ENCODE measurements at places on chromosomes 5 and 9.
A peak's percentile ranks its signal among the peaks of the same experiment; 100 is the strongest.

GRCh38 chr9:10612641-10613398 is at the start of gene PTPRD:
TSS of gene PTPRD (minus strand) at chr9:10613002.
- DNase-seq = no peak
- H3K4me1 ChIP-seq = no peaks in the 10 kb centered on the region
- H3K27ac ChIP-seq = no peak within 1 kb of the TSS
- peak within 1 kb of the TSS; percentile 25 for H3K4me3 ChIP-seq

- H3K27ac ChIP-seq = no peak overlapping the region
- H3K4me1 ChIP-seq = no peaks in the 10 kb centered on the region
- H3K4me3 ChIP-seq = no peak overlapping the region
- H3K36me3 ChIP-seq = no peaks in the 10 kb centered on the region
Observed at GRCh38 chr5:123244458-123244857, 155.4 kb downstream of the PRDM6 start.

DNA sequence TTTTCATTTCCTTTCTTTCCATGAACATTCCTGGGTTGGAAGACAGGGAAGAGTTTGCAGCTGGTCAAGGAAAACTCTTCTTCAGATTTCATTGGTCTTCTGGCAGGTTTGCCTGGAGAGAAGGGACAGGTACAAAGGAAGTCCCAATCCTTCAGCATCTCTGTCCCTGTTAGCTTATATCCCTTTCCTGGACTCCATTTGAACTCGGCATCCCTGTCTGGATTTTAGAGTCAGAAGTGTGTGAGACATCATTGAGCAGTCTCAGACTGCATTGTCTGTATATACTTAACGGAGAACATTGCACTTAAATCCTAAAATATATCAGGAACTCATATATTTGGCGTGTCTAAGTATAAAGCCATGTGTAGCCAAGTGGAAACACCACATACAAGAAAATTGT is 54.9 kb downstream of the ADGRV1 start:
- H3K27me3 ChIP-seq = peaks cover 25% of the 10 kb centered on the region
- no peaks in the 10 kb centered on the region for H3K36me3 ChIP-seq
- DNase-seq = no peak
- no peak overlapping the region for H3K4me3 ChIP-seq

DNA sequence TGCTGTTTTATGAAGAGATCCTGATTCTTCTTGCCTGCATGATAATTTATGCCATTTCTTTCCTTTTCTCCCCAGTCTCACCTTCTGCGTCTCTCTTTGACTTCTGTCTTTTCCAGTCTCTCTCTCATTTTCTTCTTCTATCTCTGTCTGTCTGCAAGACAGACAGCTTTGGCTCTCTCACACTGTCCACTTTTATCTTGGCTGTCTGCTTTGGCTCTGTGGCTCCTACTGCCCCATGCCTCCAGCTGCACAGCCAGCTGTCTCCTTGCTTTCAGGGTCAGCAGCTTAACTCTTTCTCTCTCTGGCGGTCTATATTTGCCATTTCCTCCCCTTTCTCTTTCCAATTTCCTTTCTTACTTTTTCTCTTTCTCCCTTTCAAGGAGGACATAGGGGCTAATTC is 971.1 kb upstream of the COX7C start:
- no peaks in the 10 kb centered on the region for H3K36me3 ChIP-seq
- H3K4me1 ChIP-seq = no peaks in the 10 kb centered on the region
- H3K27me3 ChIP-seq = no peaks in the 10 kb centered on the region

- H3K27me3 ChIP-seq = no peaks in the 10 kb centered on the region
Observed at GRCh38 chr9:85658716-85659115, 83.0 kb downstream of the AGTPBP1 start.

- H3K27me3 ChIP-seq = no peaks in the 10 kb centered on the region
- H3K4me3 ChIP-seq = peak overlapping the region; percentile 72
- DNase-seq = no peak
Observed at GRCh38 chr5:109694451-109694891, 4.7 kb downstream of the MAN2A1 start.

- peak overlapping the region; percentile 67 for H3K27ac ChIP-seq
- no peaks in the 10 kb centered on the region for H3K36me3 ChIP-seq
- no peak for DNase-seq
- H3K27me3 ChIP-seq = no peaks in the 10 kb centered on the region
- H3K4me3 ChIP-seq = no peak overlapping the region
- H3K4me1 ChIP-seq = peaks cover 13% of the 10 kb centered on the region
Observed at GRCh38 chr5:112967520-112968083, 9.0 kb upstream of the DCP2 start.

DNA sequence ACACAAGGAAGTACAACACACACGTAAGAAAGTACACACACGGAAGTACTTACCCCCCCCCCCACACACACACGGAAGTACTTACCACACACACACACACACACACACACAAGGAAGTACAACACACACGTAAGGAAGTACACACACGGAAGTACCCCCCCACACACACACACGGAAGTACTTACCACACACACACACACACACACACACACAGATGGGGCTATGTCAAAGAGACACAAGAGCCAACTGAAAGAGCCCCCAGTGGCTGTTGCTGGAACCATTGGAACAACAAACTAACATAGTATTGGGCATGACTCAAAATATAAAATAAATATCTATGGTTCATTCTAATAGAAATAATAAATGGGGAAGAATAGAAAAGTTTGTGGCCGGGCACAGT is 4.9 kb upstream of the MAPK9 start:
- H3K4me1 ChIP-seq = peaks cover 18% of the 10 kb centered on the region
- H3K27me3 ChIP-seq = peaks cover 27% of the 10 kb centered on the region
- H3K36me3 ChIP-seq = peaks cover 2% of the 10 kb centered on the region
- H3K27ac ChIP-seq = no peak overlapping the region
- H3K4me3 ChIP-seq = no peak overlapping the region

DNA sequence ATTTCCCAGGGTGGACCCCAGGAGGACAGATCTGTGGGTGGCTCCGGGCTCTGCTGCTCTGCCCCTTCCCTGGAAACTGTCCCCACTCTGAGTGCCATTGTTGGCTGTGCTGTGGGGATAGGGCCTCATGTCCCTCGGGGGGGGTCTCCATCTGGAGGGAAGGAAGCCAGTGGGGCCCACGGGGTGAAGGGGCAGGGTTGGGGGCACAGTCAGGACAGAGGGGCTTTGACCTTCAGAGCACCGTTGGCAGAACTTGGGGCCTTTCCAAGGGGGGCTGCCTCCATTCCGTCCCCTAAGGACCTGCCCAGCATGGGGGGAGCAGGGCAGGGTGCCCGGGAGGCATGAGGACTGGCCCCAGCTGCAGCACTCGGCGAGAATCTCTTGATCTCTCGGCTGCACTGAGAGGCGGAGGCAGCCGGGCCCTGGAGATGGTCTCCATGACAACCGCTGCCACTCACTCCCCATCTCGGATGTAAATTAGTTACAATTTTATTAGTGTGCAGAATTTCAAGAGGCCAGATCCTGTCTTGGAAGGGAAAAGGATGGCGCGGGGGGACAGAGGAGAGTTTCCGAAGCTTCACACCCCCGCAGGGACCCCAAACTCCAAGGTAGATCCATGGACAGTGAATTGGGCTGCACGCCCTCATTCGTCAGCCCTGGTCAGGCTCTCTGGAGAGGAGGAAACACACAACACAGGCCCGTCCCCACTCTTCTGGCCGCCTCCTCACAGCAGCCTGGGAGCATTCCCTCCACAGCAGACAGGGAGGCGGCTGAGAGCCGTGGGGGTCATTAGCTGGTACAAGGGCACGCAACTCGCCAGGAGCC is 216.2 kb upstream of the IER5L start:
- H3K27me3 ChIP-seq = no peaks in the 10 kb centered on the region
- no peak for DNase-seq
- H3K27ac ChIP-seq = no peak overlapping the region
- H3K36me3 ChIP-seq = no peaks in the 10 kb centered on the region

- peaks cover 12% of the 10 kb centered on the region for H3K36me3 ChIP-seq
- DNase-seq = no peak
- H3K27ac ChIP-seq = peak overlapping the region; percentile 79
- H3K4me3 ChIP-seq = no peak overlapping the region
- peaks cover 11% of the 10 kb centered on the region for H3K4me1 ChIP-seq
Observed at GRCh38 chr9:35712762-35713400, 19.1 kb downstream of the TLN1 start.

DNA sequence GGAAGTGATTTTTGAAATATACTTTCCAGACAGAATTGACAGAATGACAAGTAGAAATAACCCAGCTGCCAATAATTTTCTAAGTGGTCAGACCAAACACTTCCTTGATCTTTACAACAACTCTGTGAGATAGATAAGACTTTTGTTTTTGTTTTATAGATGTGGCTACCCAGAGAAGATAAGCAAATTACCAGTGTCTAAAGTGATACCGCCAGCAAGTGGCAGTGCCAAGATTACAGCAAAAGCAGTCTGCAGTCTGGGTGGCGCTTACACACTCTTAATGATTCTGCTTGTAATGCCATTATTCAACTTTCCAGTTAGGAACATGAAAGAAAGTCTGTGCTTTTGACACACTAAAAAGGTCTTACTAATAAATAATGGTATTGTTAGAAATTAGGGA is 92.1 kb downstream of the HCN1 start:
- no peaks in the 10 kb centered on the region for H3K36me3 ChIP-seq
- H3K27me3 ChIP-seq = no peaks in the 10 kb centered on the region
- H3K27ac ChIP-seq = no peak overlapping the region

DNA sequence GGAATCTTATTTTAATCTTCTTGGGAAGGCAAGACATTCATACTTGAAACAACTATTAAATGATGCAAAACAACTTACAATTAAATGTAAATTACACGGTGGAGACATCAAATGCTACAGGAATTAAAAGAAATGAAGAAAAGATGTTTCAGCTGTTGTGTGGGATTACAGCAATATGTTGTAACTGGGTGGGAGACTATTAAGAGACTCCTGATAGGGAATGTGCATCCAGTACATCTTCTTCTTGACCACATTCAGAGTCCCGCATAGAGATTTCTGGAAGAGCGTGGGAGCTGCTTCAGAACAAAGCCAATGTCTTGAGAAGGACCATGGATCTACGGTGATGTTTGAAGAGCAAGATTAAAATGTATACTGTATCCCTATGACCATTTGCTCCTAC is 199.1 kb downstream of the PDE4D start:
- H3K4me1 ChIP-seq = no peaks in the 10 kb centered on the region
- peaks cover 16% of the 10 kb centered on the region for H3K27me3 ChIP-seq
- peaks cover 2% of the 10 kb centered on the region for H3K36me3 ChIP-seq
- DNase-seq = no peak
- H3K4me3 ChIP-seq = no peak overlapping the region
- H3K27ac ChIP-seq = no peak overlapping the region

DNA sequence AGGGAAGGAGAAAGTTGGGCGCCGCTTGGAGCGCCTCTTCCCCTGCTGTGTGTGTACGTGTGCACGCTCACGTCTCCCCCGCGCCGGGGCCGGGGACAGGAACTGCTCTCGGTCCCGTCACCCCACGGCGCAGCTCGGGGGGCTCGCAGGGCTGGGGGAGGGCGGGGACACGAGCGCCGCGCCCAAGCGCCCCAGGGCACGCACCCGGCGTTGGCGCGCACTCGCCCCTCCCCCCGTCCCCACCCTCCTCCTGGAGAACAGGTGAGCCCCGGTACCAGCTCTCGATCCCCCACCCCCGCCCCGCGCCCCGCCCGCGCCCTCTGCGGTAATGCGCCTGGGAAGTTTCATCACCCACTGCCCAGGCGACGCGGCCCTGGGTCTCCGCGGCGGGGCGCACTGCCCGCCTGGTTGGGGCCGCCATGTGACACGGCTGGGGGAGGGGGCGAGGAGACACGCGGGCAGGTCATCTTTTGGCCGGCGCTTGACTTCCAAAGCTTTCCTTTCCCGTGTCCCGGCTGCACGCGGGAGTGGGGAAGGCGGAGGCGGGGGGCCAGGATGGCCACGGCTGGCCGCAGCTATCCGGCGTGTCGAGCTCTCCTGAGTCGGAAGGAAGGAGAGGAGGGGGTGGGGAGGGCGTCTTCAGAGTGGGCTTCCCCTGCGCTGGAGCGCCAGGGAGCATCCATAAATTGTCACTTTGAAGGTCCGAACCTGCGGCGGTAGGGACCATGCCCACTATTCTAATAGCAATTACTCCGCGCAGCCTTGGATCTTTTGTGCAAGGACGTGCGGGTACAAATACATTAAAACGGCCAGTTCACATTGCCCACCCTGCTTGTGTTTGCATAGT is 1.5 kb upstream of the STC2 start:
- peaks cover 4% of the 10 kb centered on the region for H3K36me3 ChIP-seq
- peaks cover 21% of the 10 kb centered on the region for H3K4me1 ChIP-seq
- peaks cover 70% of the 10 kb centered on the region for H3K27me3 ChIP-seq
- no peak overlapping the region for H3K27ac ChIP-seq
- DNase-seq = no peak
- H3K4me3 ChIP-seq = peak overlapping the region; percentile 62

DNA sequence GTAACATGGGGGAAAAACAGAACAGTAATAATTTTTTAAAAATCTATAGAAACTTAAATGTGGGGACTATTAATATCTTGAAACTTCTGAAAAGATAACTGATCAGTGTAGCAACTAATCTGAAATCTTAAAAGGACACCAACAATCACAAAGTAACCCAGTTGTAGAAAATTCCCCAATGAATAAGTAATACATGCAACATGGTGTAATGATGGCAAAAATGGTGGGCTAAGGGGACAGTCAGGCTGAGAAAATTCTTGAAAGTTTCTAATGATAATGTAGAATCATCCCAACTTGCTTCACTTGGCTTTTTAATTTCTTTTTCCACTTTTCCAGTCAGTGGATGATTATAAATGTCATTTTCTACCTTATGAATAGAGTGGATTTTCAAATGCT is 5.4 kb downstream of the NFIL3 start:
- H3K36me3 ChIP-seq = no peaks in the 10 kb centered on the region
- H3K27me3 ChIP-seq = peaks cover 51% of the 10 kb centered on the region
- H3K27ac ChIP-seq = no peak overlapping the region

- no peak overlapping the region for H3K27ac ChIP-seq
- no peak overlapping the region for H3K4me3 ChIP-seq
- H3K4me1 ChIP-seq = no peaks in the 10 kb centered on the region
- H3K36me3 ChIP-seq = no peaks in the 10 kb centered on the region
- no peaks in the 10 kb centered on the region for H3K27me3 ChIP-seq
- DNase-seq = no peak
Observed at GRCh38 chr9:106531491-106531890, 331.5 kb upstream of the ZNF462 start.

GRCh38 chr9:135955934-135956801 is 5.0 kb downstream of the UBAC1 start:
- H3K4me3 ChIP-seq = no peak overlapping the region
- no peaks in the 10 kb centered on the region for H3K27me3 ChIP-seq
- no peak for DNase-seq
- peaks cover 2% of the 10 kb centered on the region for H3K36me3 ChIP-seq
- H3K27ac ChIP-seq = peak overlapping the region; percentile 8

GRCh38 chr9:21506626-21507482 is 24.7 kb upstream of the IFNE start:
- H3K27ac ChIP-seq = peak overlapping the region; percentile 4
- H3K4me3 ChIP-seq = peak overlapping the region; percentile 70
- H3K27me3 ChIP-seq = peaks cover 5% of the 10 kb centered on the region
- H3K4me1 ChIP-seq = peaks cover 13% of the 10 kb centered on the region
- H3K36me3 ChIP-seq = no peaks in the 10 kb centered on the region

GRCh38 chr9:117882171-117882570 is 178.0 kb downstream of the TLR4 start:
- H3K4me1 ChIP-seq = no peaks in the 10 kb centered on the region
- peaks cover 8% of the 10 kb centered on the region for H3K27me3 ChIP-seq
- no peak overlapping the region for H3K4me3 ChIP-seq
- H3K27ac ChIP-seq = no peak overlapping the region
- no peak for DNase-seq
- H3K36me3 ChIP-seq = no peaks in the 10 kb centered on the region

- DNase-seq = no peak
- H3K27me3 ChIP-seq = no peaks in the 10 kb centered on the region
- H3K4me1 ChIP-seq = no peaks in the 10 kb centered on the region
- no peak overlapping the region for H3K4me3 ChIP-seq
Observed at GRCh38 chr5:93677359-93677891, 64.0 kb downstream of the POU5F2 start.

All from T-helper 17 cell (primary cell).